ENCODE measurements at places on chromosomes 11 and 22.

DNA sequence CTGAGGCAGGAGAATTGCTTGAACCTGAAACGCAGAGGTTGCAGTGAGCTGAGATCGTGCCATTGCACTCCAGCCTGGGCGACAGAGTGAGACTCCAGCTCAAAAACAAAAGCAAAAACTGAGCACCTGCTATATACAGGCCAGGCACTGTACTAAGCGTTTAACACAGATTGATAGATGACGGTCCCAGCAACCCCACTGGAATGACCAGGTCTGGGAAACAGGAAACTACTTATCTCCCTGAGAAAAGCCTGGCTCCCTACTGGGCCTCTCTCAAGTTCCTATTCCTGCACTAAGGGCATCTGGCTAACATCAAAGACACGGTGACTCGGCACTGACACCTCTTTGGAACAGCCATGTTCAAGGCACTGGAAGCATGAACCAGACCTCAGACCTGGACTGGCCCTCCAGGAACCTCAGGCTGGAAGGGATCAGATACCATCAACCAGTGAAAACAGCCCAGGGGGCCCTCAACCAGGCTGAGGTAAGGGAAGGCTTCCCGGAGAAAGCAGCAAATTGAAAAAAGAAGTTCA lies 16.6 kb downstream of the ARAP1 start:
- no peak for DNase-seq

- DNase-seq, result no peak
These were observed 82.2 kb downstream of the SERGEF start for GRCh38 chr11:17930544-17931125.

DNA sequence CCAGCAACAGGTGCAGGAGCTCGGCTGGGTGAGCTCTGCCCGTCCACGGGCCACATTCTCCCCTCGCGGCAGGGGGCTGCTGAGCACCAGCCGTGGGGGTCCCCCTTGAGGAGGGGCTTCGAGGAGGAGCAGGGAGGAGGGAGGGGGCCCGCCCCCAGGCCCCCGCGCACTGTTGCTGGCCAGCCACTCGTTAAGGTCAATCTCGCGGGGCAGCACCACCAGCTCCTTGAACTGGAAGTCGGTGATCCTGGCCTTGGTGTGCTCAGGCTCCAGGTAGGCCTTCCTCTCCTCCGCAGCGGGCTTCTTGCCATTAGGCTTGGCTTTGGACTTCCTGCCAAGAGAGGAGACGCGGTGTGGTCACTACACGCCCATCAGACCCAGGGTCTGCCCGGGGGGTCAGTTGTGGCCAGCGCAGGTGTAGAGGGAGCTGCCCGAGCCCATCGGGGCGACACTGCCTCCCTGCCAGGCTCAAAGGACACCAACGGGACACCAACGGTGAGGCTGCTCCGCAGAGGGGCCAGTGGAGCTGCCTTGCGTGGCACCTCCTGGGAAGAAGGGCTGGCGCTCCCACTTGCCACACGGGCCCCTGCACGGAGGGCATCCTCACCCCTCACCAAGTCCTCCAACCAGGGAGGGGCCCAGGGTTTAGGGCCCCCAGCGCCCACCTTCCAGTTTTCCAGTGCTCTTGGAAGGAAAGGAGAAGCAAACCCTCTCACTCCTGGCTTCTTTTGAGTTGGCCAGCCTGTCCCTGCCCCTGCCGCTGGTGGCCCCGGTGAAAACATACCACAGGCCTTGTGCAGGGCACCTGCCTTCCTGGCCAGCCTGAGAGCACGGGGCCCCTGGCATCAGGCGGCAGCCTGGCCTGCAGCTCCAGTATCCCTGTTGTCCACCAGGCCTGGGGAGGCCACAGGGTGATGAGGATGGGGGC lies 5.8 kb downstream of the MOB2 start:
- no peak for DNase-seq

- no peak for DNase-seq
These were observed 1349.0 kb downstream of the BRD1 start for GRCh38 chr22:48478529-48479265.

GRCh38 chr11:115347106-115347505 lies 157.1 kb downstream of the CADM1 start:
- DNase-seq, result no peak

DNA sequence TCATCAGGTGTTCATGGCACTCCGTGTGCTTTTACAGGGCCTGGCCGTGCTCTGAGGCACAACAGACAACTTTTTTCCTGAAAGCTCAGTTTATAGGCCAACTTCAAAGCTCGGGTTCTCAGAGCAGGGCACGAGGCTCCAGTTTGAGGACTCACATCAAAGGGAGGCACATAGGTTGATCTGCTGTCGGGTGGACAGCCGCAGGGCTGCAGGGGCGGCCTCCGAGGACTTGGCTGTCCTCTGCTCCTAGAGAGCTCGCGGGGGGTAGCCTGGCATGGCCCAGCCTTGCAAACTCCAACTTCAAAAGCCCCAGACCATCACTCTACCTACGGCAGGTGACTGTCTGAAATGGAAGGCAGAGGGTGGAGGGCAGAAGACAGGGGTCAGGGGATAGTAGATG lies 31.6 kb downstream of the C11orf58 start:
- no peak for DNase-seq

DNA sequence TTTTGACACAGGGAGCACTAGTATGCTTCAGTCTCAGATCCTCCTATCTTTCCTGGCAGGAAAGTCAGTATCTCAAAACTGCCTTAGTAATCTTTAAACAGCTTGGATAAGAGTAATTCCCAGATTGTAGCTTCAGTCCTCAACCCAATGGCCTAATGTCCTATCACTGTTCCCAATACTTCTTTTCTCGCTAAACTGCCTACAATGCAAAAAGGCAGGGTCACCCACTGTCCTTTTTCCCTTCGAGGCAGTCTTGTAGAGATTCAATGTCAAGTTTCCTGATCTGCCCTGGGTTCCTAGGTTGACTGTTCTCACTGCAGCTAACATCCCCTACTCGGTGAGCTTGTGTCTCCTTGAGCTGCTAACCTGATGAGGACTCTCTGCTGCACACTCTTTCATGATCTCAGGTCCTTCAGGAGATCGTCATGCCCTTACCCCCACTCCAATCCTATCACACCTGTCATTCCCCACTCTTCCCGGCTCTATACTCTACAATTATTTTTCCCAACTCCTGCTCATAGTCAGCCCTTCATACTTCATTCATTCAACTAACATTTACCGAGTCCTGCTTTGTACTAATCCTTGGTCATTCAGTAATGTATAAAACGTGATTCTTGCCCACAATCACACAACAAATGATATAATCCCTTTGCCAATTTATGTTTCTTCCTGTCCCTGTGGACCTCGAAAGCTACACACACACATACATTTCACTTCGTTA lies 904 bp downstream of the C2CD3 start:
- DNase-seq, result no peak

DNA sequence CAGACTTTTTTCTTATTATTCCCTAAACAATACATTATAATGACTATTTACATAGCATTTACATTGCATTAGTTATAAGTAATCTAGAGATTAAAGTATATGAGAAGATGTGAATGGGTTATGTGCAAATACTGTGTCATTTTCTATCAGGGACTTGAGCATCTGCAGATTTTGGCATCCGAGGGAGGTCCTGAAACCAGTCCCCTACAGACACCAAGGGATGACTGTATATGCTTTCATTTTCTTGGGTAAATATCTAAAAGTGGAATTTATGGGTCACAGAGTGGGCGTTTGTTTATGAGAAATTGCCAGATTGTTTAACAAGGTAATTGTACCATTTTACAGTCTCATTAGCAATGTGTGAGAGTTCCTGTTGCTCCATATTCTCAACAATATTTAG lies 454.5 kb upstream of the API5 start:
- no peak for DNase-seq

DNA sequence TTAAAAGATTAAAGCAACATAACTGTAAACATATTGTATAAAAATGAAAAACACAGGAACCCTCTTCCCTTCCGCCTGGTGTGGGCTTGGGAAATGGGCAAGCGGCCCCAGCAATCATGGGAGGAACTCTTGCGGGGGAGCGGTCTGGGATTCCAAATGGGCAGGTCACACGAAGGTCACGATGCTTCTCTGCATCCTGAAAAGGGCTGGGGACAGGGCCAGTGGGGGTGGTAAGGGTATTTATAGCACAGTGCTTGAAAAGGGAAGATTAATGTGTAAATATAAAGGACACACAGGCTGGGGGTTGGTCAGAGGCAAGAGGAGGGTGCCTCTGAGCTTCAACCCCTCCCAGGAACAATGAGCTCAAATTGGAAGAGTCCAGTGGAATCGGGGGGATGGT lies 46.9 kb upstream of the OR4B1 start:
- DNase-seq, result no peak

DNA sequence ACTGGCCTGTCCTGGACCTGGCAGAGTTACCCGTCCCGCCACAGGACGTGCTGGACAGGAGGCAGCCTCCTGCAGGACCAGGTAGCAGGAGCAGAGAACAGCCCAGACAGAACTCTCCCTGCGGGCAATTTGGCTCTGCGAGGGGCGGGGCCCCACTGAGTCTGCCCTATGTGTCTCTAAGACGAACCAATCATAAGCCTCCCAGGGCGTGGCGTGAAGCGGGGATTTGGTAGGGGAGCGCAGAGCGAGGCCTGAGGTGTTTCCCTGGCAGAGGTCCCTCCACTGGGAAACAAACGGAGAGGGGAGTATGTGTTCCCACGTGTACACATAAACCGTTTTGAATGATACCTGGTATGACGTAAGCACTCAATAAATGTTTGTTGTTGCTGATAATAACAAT lies 7.4 kb downstream of the CD82 start:
- DNase-seq, result no peak

GRCh38 chr11:15627560-15627959 lies 512.8 kb downstream of the INSC start:
- DNase-seq, result no peak

- DNase-seq, result no peak
These were observed 37.7 kb downstream of the EIF4ENIF1 start for GRCh38 chr22:31451709-31452571.

- DNase-seq, result no peak
These were observed 245.6 kb downstream of the BLID start for GRCh38 chr11:121870206-121871045.

GRCh38 chr22:22884888-22885840 lies 2.5 kb upstream of the IGLL5 start:
- DNase-seq, result no peak

DNA sequence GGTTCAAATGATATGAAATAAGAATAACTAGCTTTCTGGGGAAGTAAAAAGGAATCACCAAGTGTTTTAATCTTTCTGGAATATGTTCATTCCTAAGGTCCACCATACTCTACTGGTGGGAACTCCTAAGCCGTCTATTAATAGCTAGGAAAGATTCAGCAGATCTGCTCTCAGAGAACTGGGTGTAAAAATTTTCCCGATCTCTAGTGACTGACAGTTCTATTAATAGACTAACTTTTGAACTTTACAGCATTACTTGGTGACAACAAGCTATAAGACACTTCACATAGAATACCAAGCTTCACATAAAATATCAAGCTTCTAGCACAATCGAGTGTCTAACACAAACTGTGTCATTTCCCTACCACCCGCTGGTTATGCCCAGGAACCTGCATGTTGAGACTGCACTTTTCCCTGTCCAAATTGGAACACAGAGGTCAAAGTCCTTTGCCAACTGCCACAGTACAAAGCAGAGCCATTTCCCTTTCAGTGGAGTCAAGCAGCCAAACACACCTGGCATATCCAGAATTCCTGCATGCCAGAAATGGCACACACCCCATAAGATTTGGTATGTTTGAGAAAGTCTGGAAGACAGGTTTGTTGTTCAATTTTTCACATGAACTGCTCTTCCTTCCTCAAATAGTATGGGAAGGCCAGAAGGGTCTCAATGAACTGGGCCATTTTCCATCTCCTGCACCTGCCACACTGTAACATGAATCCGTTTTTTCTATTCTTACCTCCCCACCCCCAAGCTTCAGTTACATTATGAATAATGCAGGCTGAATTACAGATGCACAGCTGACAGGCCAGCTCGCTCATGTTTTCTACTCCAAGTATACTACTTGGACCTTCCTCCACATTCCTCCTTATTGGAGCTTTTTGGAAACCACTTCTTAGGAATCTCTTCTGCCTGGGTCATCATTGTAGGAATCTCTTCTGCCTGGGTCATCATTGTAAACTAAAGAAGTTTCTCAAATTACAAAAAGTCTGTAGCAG lies 3.7 kb downstream of the OSBP start:
- peak; percentile 31 for DNase-seq

DNA sequence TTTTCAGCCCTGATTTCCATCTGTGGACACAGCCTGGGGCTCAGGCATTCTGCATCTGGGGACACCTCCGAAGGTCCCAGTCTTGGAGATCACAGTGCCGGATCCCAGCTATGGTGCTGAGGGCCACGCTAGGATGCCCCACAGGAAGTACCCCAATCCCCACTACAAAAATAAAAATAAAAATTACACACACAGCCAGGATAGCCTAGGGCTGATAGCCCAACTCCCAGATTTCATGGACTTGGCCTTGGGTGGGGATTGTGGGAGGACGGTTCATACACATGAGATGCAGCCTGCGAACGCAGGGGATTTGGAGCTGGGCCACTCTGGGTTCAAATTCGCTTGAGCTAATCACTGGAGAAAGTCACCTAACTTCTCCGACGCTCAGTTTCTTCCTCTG lies 237.7 kb downstream of the BUD13 start:
- DNase-seq, result no peak

DNA sequence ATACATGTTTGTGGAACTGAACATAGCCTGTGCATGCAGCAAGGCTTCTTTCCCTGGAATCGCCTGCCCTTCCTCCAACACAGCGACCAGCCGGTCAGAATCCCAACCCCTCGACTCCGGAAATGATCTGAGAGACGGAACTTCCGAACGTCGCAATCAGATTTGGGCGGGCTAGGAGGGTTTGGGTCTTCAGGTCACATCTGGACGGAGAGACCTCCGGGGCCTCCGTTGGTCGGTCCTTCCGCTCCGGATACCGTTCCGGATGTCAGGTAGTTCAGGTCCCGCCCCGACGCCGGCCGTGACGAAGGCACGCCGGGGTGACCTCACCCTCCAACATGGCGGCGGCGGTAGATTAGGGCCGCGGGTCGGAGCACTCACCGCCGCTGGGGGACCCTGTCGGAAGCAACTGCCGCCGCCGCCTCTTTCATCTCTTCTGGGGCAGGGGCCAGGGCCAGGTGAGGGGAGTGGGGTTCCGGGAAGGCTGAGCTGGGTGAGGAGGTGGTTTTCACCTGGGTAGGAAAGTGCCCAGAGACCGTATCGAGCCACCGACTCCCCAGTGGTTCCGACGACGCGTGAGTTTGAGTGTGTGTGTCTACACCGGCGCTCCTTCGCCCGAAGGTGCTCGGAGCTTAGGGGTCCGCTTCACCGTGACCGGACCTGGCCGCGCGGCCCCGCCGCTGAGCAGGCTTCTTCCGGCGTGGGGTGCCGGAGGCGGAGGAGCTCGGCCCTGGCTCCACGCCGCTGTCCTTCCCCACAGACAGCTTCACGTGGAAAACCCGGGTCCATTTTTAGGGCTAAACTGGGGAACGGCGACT lies at the start of gene BCL2L13:
Gene BCL2L13, plus strand, starts transcription at position 326 of the 815 bp plus-strand sequence. CDS start 16,955 bp downstream, outside the sequence.
- peak; percentile 14 for DNase-seq

DNA sequence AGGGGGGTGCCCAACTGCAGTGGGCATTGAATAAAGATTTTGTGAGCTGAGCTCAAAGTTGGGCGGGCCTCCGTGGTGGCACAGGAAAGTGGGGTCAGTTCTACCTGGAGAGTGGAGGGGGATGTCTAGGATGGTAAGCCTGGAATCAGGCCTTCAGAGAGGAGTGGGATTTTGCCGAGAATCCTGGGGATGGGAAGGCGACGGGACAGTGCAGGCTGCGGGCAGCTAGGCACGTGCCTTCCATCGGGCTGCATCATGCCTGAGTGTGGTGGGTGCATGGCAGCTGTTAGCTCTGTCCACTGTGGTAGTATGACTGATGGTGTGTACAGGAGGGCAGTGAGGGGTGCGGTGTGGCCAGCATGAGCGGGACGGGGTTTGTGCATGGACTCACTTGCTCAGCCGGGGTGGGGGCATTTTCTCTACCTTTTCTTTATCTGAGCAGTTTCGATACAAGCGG lies 3.6 kb downstream of the SHANK3 start:
- no peak for DNase-seq
